ENCODE measurements at places on chromosomes 7 and 10.

- DNase-seq: no peak
Measured at GRCh38 chr7:3143869-3144775, 100.5 kb upstream of the CARD11 start.

GRCh38 chr10:17454161-17455014 is at the start of gene ST8SIA6:
TSS of gene ST8SIA6 (minus strand) at chr10:17454595. CDS start at chr10:17454255, 340 bp downstream.
- DNase-seq: no peak

DNA sequence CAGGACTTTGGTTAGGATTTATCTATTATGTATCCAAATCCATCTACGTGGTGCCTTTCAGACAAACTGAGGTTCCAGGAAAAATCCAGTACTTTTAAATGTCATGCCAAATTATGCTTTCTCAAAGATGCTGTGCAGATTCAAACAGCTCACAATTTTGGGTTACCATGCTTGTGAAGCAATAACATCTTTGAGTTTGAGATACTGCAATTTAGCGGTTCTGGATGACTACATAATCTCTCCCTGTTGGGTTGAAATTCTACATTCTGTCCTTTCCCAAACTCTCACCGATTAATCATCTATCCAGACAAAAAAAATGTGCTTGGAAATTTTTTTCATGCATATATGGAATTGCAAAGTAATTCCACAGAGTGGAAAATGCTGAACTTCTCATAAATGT is 3.5 kb downstream of the RHOBTB1 start:
- no peak for DNase-seq

- no peak for DNase-seq
Measured at GRCh38 chr7:137590756-137591305, 247.3 kb upstream of the PTN start.

GRCh38 chr7:96314402-96315124 is 7.3 kb downstream of the SLC25A13 start:
- peak; percentile 58 for DNase-seq
